ENCODE measurements at places on chromosomes 6 and 20.

DNA sequence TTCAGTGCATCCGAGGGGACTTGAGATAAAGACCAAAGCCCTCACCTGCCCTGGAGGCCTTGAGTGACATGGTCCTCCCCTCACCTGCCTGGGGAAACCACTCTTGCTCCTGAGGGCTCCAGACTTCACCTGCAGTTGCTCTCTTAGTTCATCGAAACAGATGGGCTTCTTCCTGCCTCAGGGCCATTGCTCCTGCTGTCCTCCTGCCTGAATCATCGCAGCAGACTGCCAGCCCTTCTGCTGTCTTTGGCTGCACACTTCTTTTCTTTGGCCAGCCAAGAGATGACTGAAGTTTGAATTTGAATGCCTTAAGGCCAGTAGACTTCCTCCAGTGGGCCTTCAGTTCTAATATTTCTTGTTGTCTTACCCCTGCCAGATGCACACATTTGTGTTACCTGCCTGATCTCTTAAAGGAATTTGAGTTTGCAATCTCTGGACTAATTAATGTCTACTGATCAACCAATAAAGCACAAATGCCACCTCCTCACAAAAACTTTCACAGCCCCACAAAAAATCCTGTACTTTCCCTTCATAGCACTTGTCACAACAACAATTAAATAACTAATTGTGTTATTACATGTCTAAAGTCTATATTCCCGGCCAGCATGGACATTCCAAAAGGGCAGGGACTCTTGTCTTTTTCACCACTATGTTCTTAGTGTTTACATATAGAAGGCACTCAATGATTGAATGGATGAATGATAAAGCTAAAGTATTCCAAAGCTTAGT lies 56.7 kb upstream of the SGK1 start:
- no peak for DNase-seq

DNA sequence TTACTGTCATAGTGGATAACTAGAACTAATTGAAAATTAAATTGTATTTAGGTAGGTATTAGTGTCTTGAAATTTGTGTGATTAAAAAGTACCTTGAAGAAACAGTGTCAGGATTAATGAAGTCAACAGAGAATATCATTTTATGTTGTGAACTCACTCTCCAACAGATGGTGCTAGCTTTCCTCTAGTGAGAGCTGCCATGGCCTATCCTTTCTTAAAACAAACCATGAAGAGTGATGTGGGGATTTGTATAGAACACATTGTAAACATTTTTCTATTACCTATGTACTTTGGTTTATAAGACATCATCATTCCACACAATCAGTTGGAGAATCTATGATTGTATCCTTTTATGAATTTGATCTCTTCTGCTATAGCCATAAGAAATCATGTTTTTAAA lies 4.8 kb upstream of the SRSF12 start:
- DNase-seq, result no peak

- DNase-seq, result no peak
These were observed 44.4 kb downstream of the TRAM2 start for GRCh38 chr6:52532457-52532856.

- DNase-seq, result peak; percentile 31
These were observed 16.1 kb upstream of the RIPOR2 start for GRCh38 chr6:24951811-24952299.

DNA sequence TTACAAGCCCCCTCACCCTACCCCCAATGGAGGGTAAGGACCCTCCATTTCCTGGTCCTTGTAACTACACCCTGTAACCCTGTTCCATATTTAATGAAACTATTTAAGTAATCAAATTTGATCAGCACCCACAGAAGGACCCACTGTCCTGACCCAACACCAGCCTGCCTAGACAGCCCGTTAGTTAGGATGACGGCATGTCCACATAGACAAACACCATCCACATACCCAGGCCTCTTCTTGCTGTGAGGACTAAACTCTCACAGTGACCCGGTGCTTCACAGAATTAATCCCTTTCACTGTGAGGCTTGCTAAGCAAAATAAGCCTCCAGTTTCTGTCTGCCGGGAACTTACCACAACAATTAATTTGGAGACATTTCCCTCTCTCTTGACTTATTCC lies 32.8 kb upstream of the FOXQ1 start:
- no peak for DNase-seq

DNA sequence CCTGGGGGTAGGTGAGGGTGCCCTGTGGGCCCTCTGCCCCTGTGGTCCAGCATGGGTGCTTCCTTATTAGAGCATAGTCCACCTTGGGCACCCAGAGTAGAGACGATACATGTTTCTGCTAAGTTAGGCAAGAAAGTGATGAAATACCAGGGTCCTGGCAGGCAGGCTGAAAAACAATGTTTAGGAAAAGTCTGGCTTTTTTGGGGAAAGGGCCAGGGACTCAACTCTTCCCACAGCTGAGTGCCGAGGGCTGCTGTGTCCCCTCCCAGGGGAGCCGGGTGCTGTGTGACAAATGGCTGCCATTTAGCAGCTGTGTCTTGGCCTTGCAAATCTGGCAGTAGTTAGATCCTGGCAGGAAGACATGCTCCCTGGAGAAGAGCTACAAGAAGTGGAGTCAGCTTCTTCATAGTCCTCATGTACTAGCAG lies 61.5 kb downstream of the RREB1 start:
- DNase-seq, result peak; percentile 60

DNA sequence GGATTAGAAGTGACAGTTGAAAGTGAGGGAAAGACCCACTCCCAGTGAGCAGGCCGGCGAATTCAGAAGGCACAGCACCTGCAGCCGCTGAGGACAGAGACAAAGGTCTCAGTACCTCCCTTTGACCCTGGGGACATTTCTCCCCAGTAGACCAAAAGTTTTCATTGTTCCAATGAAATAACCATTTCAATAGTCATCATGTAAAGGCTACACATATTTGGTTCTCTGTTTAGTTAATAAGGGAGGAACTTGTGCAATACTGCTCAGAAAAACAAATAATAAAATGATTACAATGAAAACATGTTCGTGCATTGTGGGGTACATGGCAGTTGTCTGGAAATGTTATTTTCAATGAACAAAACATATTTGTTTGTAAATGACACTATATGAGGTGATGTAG lies 52.5 kb downstream of the EDN1 start:
- DNase-seq, result no peak

DNA sequence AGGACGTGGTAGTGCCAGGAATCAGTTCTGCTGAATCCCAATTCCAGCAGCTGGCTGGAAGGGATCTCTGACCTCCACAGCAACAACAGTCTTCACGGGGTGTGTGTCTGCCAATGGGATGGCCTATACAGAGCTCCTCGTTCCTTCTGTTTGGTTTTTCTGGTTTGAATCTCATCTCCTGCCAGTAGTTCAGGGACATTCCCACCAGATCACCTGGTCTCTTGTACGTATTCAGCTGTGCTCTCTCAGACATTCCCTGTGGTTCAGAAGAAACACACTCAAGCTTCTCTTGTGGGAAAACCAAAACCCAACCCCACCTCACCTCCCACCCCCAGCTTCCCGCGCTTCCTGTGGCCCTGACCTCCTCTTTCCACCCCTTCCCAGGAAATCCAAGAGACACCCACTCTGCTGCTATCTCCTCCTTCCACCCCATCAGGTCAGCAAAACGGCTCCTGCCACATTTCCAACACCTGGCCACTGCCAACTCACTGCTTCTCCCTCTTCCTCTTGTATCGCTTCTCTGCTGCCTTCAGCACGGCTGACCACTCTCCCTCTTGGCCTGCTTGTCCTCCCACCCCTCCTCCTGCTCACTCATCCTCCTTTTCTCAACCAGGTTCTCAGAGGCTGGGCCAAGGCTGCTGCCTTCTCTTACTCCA lies 63.3 kb upstream of the PTGIS start:
- DNase-seq, result no peak

GRCh38 chr6:102398788-102399390 lies 1005.4 kb downstream of the GRIK2 start:
- no peak for DNase-seq

DNA sequence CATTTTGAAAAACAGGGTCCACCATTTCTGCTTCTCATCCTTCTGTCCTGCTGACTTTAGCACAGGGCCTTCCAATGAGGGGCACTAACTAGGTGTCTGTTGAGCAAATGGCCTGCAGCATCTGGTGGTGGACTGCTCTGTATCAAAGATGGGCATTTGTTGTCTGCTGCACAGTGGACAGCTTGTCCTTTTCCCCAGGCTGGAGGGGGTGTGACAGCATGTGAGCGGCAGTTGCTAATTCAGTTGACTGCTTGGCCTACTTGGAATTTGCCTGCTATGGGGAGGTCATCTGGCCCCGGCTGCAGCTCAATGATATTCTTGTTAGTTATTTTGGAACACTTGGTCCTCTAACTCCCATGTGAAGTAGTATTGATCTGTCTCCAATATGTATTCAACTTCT lies 93.7 kb downstream of the SH3BGRL2 start:
- peak; percentile 37 for DNase-seq

DNA sequence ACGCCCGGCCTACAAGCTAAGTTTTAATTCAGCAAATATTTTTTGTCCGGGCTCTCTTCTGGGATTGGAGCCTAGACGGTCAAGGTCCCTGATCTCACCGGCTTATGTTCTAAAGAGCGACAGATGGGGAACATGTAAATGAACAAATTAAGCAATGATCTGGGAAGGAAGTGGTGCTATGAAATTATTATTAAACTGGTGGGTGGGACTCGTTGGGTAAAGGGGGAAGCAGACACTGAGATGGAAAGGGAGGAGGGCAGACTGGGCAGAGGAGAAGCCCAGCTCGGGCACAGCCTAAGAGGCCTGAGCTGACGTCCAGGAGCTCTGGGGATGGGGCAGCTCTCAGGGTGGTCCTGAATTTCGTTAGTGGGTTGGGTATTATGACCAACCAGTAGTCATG lies 81.8 kb upstream of the AGPAT4 start:
- DNase-seq, result no peak

DNA sequence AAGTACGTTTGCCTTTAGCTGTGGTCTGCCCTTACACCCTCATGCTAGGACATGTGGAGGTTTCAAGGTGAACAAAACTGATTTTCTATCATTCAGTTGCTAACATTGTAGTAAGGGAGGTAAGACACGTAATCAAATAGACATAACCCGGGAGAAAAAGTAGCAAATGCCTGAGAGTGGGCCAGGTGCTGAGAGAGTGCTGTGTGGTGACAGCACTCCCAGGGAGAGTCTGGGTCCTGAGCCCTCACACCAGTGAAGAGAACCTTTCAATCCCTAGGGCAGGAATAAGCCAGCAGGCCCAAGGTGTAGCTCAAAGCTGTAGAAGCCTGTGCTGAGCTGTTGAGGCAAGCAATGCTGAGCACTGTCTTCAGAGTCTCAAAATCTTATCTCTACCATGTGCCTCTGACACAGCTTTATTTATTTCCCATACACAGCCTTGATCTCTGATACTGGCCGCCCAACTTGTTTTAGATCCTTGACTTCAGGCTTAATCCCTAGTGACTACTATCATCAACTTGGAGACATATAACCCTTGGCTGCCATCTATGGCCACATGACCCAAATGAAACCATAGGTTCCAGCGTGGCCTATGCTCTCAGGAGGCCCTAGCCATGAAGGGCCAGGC lies 55.2 kb downstream of the TPD52L1 start:
- no peak for DNase-seq

DNA sequence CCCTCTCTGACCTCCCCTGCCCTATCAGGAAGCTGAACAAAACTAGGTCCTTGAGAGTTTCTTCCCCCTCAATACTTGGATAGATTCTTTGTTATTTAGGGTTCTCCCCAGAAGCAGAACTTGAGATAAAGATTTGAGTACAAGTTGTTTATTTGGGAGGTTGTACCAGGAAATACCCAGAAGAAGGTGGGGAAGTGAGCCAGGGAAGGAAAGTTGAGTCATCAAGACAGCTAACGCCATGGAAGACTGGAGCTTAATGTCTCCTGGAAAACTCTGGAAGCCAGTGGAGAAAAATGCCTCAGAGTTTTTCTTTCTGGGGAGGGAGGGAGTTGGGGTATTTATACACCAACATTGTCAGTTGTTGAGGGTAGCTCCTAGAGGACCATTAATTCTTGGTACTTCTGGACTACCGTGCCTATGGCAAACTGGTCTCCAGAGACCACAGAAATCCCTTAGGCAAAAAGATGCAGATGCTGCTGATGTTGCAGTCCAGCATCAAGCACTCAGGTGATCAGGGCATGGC lies 102.6 kb upstream of the ZFP64 start:
- no peak for DNase-seq

DNA sequence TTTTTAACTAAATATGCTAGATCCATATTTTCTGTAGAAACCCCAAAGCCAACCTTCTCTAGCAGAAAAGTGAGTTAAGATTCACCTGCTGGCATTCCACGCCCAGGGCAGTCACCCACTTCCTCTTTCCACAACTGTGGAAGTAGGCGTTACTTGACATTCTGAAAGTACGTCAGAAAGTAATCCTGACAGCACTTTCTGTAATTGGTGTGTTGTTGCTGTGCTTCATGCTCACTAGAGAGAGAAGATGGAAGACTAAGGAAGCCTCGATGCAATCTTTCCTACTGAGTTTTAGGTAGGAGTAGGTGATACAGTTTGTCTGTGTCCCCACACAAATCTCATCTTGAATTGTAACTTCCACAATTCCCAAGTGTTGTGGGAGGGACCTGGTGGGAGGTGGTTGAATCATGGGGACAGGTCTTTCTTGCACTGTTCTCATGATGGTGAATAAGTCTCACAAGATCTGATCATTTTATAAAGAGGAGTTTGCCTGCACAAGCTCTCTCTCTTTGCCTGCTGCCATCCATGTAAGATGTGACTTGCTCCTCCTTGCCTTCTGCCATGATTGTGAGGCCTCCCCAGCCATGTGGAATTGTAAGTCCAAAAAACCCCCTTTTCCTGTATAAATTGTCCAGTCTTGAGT lies 101.1 kb downstream of the MAP3K7 start:
- DNase-seq, result no peak

DNA sequence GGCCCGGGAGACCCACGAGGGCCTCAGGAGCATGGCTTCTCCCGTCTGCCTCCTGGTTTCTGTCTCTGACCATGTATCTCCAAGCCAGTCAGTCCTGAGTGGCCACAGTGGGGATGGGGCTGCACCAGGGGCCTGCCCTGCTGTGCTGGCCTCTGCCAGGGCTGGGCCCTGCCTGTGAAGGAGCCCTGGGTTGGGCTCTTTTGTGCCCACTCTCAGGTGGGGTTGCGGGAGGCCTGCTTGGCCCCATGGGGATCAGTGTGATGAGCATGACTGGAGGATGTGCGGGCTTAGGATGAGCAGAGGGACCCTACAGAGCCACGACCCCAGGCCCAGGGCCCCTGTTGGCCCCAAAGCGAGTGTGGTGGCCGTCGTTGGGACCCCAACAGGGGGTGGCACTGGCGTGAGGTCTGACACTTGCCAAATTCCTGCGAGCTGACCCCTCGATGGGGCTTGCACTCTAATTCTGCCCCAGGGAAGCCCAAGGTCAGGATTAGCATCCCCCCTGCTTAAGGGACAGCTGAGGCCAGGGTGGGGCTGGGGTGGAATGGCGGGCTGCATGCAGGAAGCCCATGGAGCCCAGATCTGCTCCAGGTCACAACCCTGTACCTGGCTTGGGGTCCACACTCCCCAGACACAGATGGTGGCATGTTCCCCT lies 90.0 kb upstream of the BHLHE23 start:
- no peak for DNase-seq

DNA sequence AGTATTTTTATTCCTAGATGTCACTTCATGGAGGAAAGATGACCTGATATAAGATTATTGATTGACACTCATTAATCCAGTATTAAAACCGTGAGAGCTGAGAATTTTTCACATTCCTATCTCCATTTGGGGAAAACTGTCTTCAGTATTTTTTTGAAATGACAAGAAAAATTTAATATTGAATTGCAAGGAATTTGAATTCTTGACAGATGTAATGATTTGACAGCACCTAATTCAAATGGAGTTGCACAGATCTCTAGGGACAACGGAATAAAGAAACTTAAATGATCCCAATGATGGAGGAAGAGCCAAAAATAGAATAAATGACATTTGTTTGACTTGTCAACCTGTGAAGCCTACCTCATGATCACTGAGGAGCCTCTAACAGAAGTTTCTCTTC lies 1591.4 kb downstream of the HACE1 start:
- DNase-seq, result no peak

Measured in heart left ventricle (tissue), 16 donors.